ENCODE measurements at places on chromosomes 5 and 9. TPM values are rescaled to one million over a fixed set of nuclear protein-coding genes. Genes with fewer than 3 reads are reported as not detected.

SVEP1 gene
- 1.1 TPM for polyA plus RNA-seq

LVRN gene
- not detected for polyA plus RNA-seq

HTR4 gene
- polyA plus RNA-seq, result not detected

C9orf43 gene
- polyA plus RNA-seq, result 0.80 TPM

GADD45G gene
- 48.4 TPM for polyA plus RNA-seq

HRCT1 gene
- 13.3 TPM for polyA plus RNA-seq

CCL27 gene
- polyA plus RNA-seq, result not detected

ORM2 gene
- not detected for polyA plus RNA-seq

GLDC gene
- 79.7 TPM for polyA plus RNA-seq
